BJ (cell line): ENCODE measurements at places on chromosomes 2 and 18.

GRCh38 chr2:24814516-24814915, 21.3 kb downstream of the CENPO start:
- no peak for DNase-seq

DNA sequence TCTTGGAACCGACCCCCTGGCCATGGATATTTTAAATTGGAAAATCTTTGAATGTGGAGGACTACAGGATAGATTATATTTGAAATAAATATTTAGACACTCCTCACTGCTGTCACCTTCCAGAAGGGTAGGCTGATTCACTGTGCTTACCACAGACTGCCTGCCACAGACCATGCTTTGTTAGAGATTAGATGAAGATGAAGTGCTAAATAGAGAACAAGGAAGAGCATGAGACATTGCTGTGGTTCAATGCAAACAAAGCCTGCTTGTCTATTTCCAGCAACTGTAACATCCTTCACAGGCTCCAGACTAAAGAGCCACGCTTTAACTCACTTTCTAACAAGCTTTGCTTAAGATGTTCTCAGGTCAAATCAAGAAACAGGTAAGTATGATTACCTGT, 81.0 kb upstream of the TMEM17 start:
- DNase-seq = no peak

DNA sequence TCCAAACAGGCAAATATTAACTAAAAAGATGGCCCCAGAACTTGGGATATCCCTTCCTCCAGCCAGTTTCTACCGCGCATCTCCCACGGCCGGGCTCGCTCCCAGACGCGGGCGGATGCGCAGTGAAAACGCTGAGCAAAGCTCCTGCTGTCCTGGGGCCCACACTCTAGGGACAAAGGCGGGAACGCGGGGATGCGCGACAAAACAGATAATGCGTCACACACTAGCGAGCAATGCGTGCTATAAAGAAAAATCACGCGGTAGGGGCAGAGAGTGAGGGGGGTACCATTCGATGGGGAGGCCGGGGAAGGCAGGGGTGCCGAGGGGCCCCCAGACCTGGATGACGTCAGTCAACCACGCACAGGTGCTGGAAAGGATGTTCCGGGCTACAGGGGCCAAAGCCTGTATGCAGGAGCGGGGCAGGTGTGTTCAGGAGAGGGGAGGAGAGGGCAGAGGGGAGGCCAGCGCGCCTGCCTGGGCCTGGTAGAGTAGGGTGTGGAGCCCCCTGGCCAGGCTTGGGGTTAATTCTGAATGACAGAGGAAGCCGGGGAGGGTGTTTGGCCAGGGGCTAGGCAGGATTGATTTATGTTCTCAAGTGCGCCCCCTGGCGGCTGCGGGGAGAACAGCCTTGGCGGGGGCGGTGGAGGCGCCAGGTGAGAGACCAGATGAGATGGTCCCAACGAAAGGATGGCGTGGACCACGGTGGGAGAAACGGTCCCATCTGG, 14.9 kb upstream of the ITM2C start:
- no peak for DNase-seq

DNA sequence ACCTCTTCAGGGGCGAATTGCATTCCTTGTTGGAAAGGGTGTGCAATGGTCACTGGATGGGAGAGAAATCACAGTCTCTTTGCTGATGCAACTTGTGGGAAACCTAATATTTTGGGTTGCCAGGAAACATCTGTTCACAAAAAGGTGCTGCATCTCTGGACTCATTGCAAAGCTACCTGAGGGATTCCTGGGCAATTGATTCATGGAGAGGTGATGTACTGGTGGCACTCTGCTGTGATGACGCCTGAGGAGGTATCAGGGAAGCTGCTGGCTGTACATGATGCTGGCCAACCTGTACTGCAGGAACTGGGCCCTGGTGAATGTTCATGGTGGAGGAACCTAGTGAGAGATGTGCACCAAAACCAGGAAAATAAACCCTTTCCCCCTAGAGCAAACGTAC, 516.0 kb upstream of the SPHKAP start:
- DNase-seq = no peak

- no peak for DNase-seq
Measured at GRCh38 chr2:37599688-37600525, 71.5 kb downstream of the CDC42EP3 start.

- DNase-seq = no peak
Measured at GRCh38 chr18:24462838-24463775, 2.7 kb downstream of the HRH4 start.

- DNase-seq = no peak
Measured at GRCh38 chr18:54794823-54795222, 33.5 kb upstream of the RAB27B start.

DNA sequence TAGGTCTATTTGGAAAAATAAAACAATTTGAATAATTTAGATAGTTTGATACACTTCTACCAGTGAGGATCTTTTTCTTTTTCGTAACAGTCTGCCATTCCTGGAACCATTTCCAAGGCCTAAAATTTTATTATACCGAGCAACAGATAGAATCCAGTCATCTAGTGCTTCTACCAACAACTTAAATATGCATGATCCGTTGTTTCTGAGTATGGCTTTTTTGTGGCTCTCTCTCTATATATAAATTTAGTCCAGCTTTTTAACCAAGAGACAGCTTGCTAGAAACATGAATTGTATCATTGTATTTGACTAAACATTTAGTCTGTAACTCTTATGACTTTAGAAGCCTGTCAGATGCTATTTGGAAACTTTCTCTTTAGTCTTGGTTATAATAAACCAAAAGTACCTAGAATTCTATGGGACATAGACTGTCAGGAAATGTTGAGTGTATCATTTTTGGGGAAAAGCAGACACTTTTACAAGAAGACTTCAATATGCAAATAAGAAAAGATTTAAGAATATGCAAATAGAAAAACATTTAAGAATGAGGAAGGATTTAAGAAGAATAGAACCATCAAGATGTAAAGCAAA, 161.4 kb downstream of the ZEB2 start:
- no peak for DNase-seq

GRCh38 chr2:30232801-30233130, 1.4 kb downstream of the LBH start:
- DNase-seq = no peak

- no peak for DNase-seq
Measured at GRCh38 chr2:182133195-182133891, 147.7 kb downstream of the PPP1R1C start.

DNA sequence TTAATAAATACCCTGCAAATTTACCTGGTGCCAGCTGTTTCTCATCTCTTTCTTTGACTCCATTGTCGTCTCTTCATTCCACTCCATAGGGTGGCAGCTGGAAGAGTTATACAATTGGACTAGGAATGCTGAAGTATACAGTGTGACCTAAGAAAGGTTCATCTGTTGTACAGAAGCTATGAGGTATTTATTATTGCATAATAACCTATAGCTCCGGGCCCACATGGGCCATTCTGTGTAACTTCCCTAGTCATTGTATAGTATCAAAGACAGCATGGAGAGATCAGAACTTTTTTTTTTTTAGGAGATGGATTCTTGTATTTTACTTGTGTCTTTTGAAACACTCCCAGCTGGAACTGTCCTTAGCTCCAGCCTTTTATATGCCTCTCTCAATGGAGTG, 26.2 kb downstream of the BMP10 start:
- DNase-seq = no peak

- no peak for DNase-seq
Measured at GRCh38 chr2:48187503-48187902, 281.2 kb upstream of the FBXO11 start.

GRCh38 chr2:152122161-152122560, 23.3 kb upstream of the CACNB4 start:
- DNase-seq = no peak

GRCh38 chr2:71603311-71603811, 150.0 kb downstream of the DYSF start:
- no peak for DNase-seq

DNA sequence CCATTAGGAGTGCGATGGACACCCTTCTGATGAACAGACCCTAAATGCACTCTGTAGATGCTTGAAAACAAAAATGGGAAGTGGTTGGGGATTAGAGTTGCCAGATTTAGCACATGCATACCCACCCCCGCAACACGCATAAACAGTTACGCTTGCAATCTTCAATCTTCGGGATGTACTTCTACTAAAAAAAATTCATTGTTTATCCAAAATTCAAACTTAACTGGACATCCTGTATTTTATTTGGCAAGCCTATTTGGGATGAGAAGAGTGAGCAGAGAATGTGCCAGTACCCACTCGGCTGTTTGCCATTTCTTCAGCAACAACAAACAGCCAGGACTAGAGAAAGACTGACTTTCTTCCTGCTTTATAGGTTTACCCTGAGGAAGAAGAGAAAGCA, 18.4 kb downstream of the KIAA2012 start:
- no peak for DNase-seq

DNA sequence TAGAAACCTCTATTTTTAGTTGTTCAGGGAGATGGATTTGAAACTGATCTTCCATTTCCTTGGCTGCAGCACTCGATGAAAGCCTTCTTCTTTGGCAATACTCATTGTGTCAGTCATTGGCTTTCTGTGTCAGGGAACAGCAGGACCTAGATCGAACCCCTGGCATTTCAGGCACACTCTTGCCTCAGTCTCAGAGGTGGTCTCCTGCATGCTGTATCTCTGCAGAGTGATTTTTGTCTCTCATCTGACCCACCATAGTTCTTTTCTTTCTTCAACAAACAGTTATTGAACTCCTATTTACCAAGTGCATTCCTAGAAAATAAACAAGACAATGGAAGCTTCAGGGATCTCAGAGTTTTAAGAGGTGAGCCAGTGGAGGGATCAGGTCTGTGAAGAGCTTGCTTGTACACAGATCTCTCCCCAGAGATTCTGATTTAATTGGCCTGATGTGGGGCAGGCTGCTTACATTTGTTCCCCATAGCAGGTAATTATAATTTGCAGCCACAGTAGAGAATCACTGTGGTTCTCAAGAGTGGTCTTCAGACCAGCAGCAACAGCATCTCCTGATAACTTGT, 473.1 kb upstream of the TCF4 start:
- no peak for DNase-seq

DNA sequence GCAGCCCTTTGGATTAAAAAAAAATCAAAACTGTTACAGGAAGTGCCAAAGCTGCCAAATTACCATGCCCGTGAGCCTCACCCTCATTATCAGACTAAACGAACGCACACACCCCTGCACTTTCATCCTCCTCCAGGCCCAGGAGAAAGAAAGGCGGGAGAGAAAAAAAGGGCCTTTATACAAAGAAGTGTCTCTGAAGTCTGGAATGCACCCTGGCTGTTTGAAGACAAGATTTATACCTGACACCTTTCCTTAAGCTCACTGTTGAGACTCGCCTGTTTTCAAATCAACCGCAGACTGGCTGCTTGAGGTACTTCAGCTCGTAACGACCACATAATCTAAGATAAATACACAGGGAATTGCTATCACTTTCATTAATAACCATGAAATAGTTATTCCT, 31.0 kb downstream of the EDAR start:
- DNase-seq = no peak

DNA sequence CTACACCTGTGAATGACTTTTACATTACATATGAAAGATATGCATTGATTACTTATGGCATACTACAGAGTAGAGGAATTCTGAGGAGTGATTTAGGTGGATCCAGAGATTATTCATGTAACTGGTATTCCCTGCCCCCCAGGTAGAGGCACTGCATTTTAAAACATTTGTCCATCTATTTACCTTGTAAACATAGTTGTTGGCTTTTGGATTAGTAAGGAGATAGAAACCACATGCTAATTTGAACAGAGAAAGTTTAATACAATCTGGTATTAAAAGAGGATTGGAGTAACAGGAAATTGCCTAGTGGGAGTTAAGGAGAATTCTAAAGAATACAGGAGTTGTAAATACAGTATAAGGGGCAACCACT, 15.9 kb downstream of the GALNT3 start:
- DNase-seq = no peak

DNA sequence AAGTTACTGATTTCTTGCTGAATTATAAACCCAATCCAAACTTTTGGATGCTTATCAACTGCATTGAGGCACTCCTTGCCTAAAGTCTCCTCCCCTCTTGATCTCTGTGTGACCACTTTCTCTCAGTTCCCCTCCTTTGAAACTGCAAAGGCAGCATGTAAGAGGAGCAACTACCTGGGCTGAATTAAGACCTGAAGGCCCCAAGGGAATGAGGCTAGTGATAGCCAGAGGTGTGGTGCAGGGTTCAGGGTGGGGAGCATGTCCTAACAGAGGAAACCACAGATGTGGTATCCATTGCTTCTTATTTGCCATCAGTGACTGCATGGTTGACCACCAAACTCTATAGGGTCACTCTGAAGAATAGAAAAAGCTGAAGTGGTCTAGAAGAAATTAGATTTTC, 557.9 kb downstream of the TNS1 start:
- DNase-seq = no peak

GRCh38 chr2:221958224-221958623, 340.6 kb downstream of the PAX3 start:
- DNase-seq = no peak
